ENCODE measurements at places on chromosomes 13 and 19. TPM values are rescaled to one million over a fixed set of nuclear protein-coding genes. Genes with fewer than 3 reads are reported as not detected.

GRCh38 chr13:79937311-79937710 lies 403.6 kb downstream of the SPRY2 start:
- H3K36me3 ChIP-seq: no peaks in the 10 kb centered on the region
- no peak for DNase-seq
- no peak overlapping the region for H3K4me3 ChIP-seq
- H3K27ac ChIP-seq: no peak overlapping the region
- no peaks in the 10 kb centered on the region for H3K27me3 ChIP-seq

CNMD gene
- polyA plus RNA-seq: not detected

DNA sequence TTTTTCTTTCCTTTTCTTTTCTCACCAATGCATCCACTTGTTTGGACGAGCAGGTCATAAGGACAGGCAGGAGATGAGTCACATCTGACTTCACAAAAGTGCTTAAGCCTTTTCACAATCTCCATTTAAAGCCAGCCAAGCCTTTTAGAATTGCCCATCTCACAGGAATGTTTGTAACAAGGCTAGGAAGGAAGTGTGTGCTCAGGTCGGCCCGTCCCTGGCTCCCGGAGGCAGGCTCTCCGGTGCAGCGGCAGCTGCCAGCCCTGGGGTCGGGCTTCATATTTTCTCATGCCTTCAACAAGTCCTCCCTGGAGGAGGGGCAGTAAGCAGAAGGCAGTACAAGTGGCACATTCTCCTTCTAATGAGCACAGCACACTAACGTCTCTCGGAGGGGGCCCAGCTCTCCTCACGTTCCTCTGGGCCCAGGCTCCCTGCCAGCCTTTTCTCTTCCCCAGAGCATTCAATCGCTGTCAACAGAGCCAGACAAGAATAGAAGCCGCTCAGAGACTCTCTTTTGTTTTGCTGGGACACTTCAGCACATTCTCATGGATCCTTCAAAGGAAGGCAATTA lies 180.5 kb downstream of the COL4A1 start:
- DNase-seq: no peak
- no peaks in the 10 kb centered on the region for H3K27me3 ChIP-seq
- no peak overlapping the region for H3K27ac ChIP-seq
- H3K4me1 ChIP-seq: no peaks in the 10 kb centered on the region
- H3K36me3 ChIP-seq: no peaks in the 10 kb centered on the region

GRCh38 chr13:23578411-23579071 lies 8.3 kb downstream of the TNFRSF19 start:
- peaks cover 15% of the 10 kb centered on the region for H3K4me1 ChIP-seq
- peak overlapping the region; percentile 61 for H3K4me3 ChIP-seq
- no peaks in the 10 kb centered on the region for H3K36me3 ChIP-seq

DNA sequence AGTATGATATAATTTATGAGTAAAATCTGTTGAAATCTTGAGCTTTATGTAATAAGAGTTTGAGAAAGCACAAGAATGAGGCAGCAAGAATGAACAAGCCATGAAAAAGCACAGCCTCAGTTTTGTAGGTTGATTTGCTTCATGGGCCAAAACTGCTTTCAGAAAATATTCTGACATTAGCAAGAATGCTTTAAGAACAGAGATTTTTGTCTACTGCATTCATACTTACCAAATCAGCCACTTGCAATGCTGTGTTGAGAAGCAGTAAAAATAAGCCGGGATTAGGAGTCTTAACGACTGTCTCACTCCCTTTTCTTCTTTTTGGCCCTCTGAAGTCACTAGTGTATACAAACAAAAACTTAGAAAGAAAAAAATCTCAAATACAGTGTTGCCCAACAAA lies 114.5 kb downstream of the POSTN start:
- H3K4me3 ChIP-seq: no peak overlapping the region
- H3K36me3 ChIP-seq: no peaks in the 10 kb centered on the region
- DNase-seq: no peak
- no peaks in the 10 kb centered on the region for H3K4me1 ChIP-seq
- H3K27ac ChIP-seq: no peak overlapping the region

DNA sequence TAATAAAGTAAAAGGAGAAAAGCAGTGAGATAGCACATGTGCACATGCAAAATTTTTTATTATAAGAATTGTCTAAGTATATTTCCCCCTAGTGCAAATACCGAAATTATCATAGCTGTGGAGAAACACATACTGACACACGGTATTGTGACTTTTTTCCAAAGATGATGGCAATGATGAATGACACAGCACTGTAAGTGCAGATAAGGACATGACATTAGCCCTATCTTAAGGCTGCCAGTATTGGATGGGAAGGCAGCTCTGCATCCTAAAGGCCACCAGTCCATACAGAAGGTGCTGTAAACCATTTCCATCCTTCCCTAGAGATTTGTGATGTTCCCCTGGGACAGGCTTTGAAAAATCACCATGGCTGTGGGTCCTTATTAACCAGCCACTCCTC lies 11.5 kb upstream of the MICU2 start:
- no peaks in the 10 kb centered on the region for H3K4me1 ChIP-seq
- H3K4me3 ChIP-seq: no peak overlapping the region
- H3K27ac ChIP-seq: no peak overlapping the region
- no peaks in the 10 kb centered on the region for H3K36me3 ChIP-seq
- H3K27me3 ChIP-seq: peaks cover 9% of the 10 kb centered on the region

DNA sequence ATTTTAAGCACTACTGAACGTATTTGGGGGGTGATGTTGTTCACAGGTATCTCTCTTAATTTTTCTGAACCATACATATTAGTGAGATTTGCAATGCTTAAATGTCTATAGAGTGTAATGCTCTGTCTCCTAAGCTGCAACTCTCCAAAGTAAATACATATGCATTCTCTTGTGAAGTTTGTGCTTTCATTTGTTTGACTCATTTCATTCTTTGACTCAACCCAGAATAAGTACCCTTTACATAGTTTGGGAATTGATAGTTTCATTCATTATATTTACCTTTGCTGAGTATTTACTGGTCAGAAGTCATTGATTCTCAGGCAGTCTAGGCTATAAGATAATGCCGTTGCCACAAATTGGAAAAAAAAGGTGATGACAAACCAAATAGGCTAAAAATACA lies 406.9 kb downstream of the FGF9 start:
- H3K4me1 ChIP-seq: peaks cover 10% of the 10 kb centered on the region
- H3K27me3 ChIP-seq: no peaks in the 10 kb centered on the region
- DNase-seq: no peak
- no peak overlapping the region for H3K4me3 ChIP-seq
- H3K36me3 ChIP-seq: no peaks in the 10 kb centered on the region

COL4A2 gene
- not detected for polyA plus RNA-seq

- H3K36me3 ChIP-seq: no peaks in the 10 kb centered on the region
- H3K4me1 ChIP-seq: no peaks in the 10 kb centered on the region
- no peak for DNase-seq
- H3K4me3 ChIP-seq: no peak overlapping the region
- H3K27me3 ChIP-seq: no peaks in the 10 kb centered on the region
These were observed 56.2 kb downstream of the INSR start for GRCh38 chr19:7238051-7238450.

OR10H1 gene
- not detected for polyA plus RNA-seq

SOX21 gene
- polyA plus RNA-seq: not detected

- no peak overlapping the region for H3K27ac ChIP-seq
- no peak for DNase-seq
- H3K4me1 ChIP-seq: no peaks in the 10 kb centered on the region
- no peak overlapping the region for H3K4me3 ChIP-seq
These were observed 37.3 kb downstream of the CAPN12 start for GRCh38 chr19:38706792-38707511.

DNA sequence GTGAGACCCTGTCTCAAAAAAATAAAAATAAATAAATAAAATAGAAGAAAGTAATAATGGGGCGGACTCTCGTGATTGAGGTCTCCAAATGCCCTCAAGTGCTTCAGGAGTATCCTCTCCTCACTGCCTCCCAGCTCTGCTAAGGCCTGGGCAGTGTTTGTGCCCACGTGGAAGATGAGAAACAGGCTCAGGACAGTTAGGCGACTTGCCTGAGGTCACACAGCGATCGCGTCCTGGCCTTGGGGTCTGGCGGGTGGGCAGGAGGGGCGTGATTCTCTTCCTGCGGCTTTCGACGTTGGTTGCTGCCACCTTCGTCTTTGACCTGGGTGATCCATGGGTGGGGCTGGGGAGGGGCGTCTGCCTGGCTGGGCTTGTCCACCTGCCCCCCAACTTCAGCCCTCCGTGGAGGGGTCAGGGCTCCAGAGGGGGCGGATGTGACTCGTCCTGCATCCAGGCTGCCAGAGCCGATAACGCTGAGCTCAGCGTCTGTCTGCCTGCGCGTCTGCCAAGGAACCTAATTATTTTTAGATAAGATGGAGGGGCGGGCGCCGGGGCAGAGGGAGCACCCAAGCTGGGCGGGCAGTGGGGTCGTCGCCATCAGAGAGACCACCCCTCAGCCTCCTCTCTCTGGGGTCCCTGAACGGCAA lies 56.9 kb downstream of the NFIC start:
- no peaks in the 10 kb centered on the region for H3K27me3 ChIP-seq
- no peaks in the 10 kb centered on the region for H3K4me1 ChIP-seq
- no peak for DNase-seq

DNA sequence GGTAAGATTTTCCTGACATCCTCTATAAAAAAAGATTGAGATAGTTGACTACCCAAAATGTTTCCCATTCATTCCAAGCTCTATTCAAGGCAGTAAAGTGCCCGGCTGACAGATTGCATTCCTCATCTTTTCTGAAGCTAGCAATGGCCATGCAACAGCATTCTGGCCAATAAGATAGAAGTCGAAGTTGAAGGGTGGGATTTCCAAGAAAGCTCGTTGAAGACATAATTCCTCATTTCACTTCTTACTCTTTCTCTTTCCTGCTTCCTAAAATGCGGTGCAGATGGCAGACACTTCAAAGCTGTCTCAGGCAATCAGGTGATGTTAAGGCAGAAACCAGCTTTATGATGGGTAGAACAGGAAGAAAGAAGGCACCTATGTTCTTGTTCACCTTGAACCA lies 13.4 kb upstream of the ALOX5AP start:
- no peaks in the 10 kb centered on the region for H3K4me1 ChIP-seq
- no peaks in the 10 kb centered on the region for H3K36me3 ChIP-seq
- H3K4me3 ChIP-seq: no peak overlapping the region
- no peaks in the 10 kb centered on the region for H3K27me3 ChIP-seq

GPR18 gene
- 22.6 TPM for polyA plus RNA-seq

ZNF30 gene
- polyA plus RNA-seq: 15.2 TPM

DNA sequence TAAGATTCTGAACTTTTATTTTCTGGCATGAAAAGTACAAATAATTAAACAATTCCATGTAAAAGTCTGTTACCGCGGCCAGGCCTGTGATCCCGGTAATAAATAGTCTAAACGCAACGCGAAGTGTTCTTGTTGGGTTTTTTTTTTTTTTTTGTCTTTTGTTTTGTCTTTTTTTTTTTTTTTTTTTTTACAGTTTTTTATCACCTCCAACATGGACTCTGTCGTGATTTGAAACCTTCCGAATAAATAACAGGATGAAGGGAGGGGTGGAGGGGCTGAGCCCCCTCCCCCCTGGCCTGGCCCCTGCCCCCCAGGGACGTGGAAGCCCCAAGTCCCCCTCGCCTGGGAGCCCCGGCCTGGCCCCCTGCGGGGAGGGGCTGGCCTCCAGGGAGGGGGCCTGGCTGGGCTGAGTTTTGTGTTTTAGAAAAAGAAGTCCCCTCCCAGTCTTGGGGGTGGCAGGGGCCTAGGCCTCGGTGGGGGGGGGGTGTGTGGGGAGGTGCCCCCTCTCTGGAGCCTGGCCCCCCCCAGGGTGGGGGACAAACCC lies 16.0 kb downstream of the PRKCSH start:
- H3K27ac ChIP-seq: no peak overlapping the region
- DNase-seq: no peak
- H3K4me1 ChIP-seq: no peaks in the 10 kb centered on the region
- H3K4me3 ChIP-seq: no peak overlapping the region
- H3K36me3 ChIP-seq: peaks cover 4% of the 10 kb centered on the region

BST2 gene
- polyA plus RNA-seq: 160 TPM

DNA sequence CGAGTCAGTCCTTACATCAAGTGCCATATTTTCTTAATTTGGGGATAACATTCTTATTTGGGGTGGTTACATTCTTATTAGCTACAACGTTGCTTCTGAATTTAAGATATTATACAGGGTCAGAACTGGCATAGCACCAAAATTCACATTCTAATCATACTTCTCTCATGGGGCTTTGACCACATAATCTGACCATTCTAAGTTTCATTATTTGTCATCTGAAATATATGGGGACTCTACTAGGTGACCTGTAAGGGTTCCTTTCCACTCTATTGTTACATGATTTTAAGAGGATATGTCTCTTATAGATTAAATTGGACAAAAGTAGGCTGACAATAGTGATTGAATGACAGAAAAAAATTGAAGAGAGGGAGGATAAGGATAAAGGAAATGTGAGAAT lies 536.5 kb downstream of the KCTD12 start:
- H3K4me3 ChIP-seq: no peak overlapping the region
- no peaks in the 10 kb centered on the region for H3K27me3 ChIP-seq
- H3K36me3 ChIP-seq: no peaks in the 10 kb centered on the region
- no peak for DNase-seq

DNA sequence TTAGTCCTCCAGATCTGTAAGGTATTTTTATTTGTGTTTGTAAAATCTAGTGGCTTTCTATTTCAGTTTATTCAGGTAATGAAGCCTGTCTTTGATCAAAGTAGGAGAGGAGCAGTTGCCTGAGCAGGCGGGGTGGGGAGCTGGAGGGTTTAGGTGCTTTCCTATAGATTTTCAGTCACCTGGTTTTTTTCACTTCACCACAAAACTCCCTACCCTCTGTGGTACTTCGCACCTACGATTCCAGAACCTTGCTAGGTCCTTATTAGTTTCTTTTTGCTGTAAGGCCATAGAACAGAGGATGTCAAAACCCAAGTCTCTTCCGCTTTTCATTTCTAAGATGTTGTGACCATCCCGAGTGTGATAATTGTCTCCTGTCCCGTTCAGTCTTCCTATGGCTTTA lies 26.6 kb downstream of the SLAIN1 start:
- H3K36me3 ChIP-seq: peaks cover 26% of the 10 kb centered on the region
- H3K4me1 ChIP-seq: no peaks in the 10 kb centered on the region
- no peaks in the 10 kb centered on the region for H3K27me3 ChIP-seq
- no peak overlapping the region for H3K27ac ChIP-seq

GRCh38 chr19:35408284-35409171 lies 37.7 kb downstream of the GPR42 start:
- no peak overlapping the region for H3K4me3 ChIP-seq
- DNase-seq: no peak
- H3K27ac ChIP-seq: no peak overlapping the region
- no peaks in the 10 kb centered on the region for H3K36me3 ChIP-seq

GRCh38 chr13:30805603-30806011 lies 70.3 kb downstream of the ALOX5AP start:
- DNase-seq: no peak
- H3K27me3 ChIP-seq: no peaks in the 10 kb centered on the region
- H3K27ac ChIP-seq: no peak overlapping the region
- no peaks in the 10 kb centered on the region for H3K36me3 ChIP-seq
- peaks cover 9% of the 10 kb centered on the region for H3K4me1 ChIP-seq

GRCh38 chr19:50952910-50953309 lies at the start of gene KLK5:
Gene KLK5, minus strand, starts transcription at chr19:50953038. Its CDS starts 381 bp downstream, at chr19:50952657.
- no peaks in the 10 kb centered on the region for H3K27me3 ChIP-seq
- no peak within 1 kb of the TSS for H3K4me3 ChIP-seq
